Natural killer cell (primary cell): ENCODE measurements at places on chromosomes 13 and 19.

DNA sequence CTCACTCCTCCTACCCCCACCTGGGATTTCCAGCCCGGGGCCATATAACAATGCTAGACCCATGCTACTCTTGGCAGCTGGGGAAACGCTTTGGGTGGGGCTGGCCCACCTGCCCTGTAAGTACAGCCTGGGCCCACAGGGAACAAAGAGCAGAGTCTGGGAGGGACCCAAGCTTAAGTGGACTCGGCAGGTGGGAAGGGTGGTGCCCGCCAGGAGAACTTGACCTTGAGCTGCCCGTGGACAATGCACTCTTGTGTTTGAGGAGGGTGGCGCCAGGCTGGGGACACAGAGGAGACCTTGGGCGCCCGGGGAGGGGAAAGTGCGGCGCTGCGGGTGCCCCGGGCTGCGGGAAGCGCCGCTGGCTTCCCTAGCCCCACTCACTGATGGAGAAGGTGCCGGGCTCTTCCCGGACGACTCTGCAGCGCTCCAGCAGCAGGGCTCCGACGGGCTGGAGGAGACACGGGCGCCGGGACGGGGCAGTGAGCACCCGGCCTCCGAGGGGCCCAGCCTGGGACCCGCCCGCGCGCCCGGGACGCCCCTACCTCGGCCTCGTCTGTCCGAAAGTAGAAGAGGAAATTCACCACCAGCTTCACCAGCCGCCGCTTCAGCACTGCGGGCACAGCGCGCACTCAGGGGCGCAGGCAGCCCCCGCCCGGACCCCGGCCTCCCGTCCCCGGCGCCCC is 607 bp downstream of the PLEKHJ1 start:
- H3K36me3 ChIP-seq: peaks cover 13% of the 10 kb centered on the region
- peak overlapping the region; percentile 65 for H3K4me3 ChIP-seq
- no peak overlapping the region for H3K27ac ChIP-seq
- H3K27me3 ChIP-seq: no peaks in the 10 kb centered on the region
- peaks cover 56% of the 10 kb centered on the region for H3K4me1 ChIP-seq

DNA sequence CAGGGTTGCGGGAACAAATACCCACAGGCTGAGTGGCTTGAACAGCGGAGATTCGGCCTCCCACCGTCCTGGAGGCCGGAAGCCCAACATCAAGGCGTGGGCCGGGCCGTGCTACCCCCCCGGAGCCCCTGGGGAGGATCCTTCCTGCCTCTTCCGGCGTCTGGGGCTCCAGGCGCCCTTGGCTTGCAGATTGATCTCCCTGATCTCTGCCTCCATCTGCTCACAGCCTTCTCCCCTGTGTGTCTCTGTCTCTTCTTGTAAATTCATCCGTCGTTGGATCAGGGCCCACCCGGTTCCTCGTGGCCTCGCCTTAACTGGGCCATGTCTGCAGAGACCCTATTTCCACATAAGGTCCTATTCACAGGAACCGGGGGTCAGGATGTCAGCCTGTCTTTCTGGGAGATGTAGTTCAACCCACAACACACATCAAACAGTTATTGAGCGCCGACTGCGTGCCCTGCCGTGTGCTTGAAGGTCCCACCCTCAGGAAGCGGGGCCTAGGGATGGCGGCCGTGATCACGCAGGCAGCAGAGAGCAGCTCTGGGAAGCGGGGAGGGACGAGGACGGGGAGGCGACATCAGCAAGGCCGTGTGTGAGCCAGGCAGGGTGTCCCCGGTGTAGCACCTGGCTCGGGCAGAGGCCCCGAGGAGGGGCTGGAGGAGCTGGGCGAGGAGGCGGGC is 21.3 kb downstream of the HCN2 start:
- H3K27ac ChIP-seq: peak overlapping the region; percentile 74
- peak; percentile 83 for DNase-seq
- no peaks in the 10 kb centered on the region for H3K36me3 ChIP-seq
- H3K27me3 ChIP-seq: peaks cover 4% of the 10 kb centered on the region
- H3K4me3 ChIP-seq: peak overlapping the region; percentile 37
- peaks cover 55% of the 10 kb centered on the region for H3K4me1 ChIP-seq

- no peak overlapping the region for H3K4me3 ChIP-seq
- H3K4me1 ChIP-seq: no peaks in the 10 kb centered on the region
- H3K36me3 ChIP-seq: no peaks in the 10 kb centered on the region
- DNase-seq: no peak
- no peak overlapping the region for H3K27ac ChIP-seq
- H3K27me3 ChIP-seq: no peaks in the 10 kb centered on the region
These were observed 19.6 kb downstream of the ARHGAP35 start for GRCh38 chr19:46880431-46880830.

GRCh38 chr19:1217366-1217765 is 11.8 kb downstream of the STK11 start:
- H3K27ac ChIP-seq: no peak overlapping the region
- peaks cover 14% of the 10 kb centered on the region for H3K36me3 ChIP-seq
- no peak overlapping the region for H3K4me3 ChIP-seq
- peaks cover 17% of the 10 kb centered on the region for H3K4me1 ChIP-seq

DNA sequence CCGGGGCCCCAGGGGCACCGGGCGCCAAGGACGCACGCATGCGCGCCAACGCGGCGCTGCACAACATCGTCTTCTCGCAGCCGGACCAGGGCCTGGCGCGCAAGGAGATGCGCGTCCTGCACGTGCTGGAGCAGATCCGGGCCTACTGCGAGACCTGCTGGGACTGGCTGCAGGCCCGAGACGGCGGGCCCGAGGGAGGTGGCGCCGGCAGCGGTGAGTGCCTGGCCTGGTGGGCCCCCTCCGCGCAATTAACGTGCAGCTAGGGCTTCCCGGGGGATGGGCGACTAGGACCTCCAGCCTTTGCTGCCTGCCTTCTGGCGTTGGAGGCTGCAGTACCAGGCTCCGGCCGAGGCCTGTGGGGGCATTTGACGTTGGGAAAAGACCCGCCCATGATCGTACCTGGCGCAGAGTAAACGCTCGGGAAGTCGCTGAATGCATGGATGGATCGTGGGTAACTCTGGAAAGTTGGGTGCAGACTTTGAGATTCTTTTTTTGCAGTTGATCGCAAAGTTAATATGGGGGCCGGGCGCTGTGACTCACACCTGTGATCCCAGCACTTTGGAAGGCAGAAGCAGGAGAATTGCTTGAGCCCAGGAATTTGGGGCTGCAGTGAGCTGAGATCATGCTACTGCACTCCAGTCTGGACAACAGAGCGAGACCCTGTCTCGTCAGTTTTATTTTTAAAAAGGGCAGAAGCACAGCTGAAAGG is 7.3 kb downstream of the APC2 start:
- H3K27ac ChIP-seq: no peak overlapping the region
- DNase-seq: no peak
- peaks cover 20% of the 10 kb centered on the region for H3K4me1 ChIP-seq
- peaks cover 3% of the 10 kb centered on the region for H3K36me3 ChIP-seq
- H3K27me3 ChIP-seq: peaks cover 41% of the 10 kb centered on the region
- H3K4me3 ChIP-seq: no peak overlapping the region

DNA sequence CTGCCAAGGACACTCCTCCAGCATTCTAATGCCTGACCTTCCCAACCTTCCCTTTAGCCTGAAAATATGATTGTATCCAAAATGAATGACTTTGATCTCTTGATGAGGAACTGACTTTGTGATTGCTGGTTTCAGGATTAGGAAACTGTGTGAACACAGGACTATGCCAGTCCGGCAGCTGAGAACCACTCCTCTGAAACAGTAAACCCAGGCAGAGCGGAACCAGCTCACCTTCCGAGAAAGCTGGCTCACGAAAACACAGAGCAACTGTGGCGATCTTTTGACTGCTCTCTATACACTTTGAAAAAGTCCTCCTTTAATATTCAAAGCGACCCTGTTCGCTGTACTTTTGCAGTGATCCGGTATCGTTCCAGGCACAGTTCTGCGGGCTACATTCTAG is 258.8 kb upstream of the IRS2 start:
- H3K27ac ChIP-seq: no peak overlapping the region
- H3K4me1 ChIP-seq: no peaks in the 10 kb centered on the region
- no peak overlapping the region for H3K4me3 ChIP-seq
- H3K27me3 ChIP-seq: no peaks in the 10 kb centered on the region
- DNase-seq: no peak
